ENCODE measurements at places on chromosomes 6 and 20.

GRCh38 chr6:5111626-5112025 lies 26.5 kb downstream of the PPP1R3G start:
- DNase-seq, result no peak

DNA sequence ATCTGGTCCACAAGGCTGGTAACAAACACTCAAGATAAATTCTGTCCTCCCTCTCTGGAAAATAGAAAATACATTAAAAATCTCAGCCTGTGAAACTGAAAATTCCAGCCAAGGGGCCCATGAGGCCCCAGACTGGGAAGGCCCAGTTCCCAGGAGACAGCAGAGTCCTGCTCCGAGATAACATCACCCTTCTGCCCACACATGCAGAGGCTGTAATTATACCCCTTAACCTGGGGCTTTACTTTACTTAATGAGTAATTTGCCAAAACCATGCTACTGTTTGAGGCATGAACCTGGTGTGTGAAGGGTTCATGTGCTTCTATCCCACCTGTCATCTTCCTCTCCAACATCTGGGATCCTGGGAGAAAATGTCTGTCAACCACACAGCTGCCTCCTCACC lies 398.9 kb upstream of the SULF2 start:
- DNase-seq, result no peak

DNA sequence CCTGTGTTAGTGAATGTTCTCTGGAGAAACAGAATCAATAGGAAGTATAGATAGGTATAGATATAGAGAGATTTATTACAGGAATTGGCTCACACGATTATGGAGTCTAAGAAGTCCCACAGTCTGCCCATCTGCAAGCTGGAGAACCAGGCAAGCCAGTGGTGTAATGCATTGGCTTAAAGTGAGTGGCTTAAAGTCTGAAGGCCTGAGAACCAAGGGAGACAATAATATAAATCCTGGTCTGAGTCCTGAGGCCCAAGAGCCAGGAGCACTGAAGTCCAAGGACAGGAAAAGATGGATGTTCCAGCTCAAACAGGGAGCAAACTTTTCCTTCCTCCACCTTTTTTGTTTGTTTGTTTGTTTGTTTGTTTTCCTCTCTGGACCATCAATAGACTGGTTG lies 131.2 kb upstream of the LRFN2 start:
- DNase-seq, result no peak

DNA sequence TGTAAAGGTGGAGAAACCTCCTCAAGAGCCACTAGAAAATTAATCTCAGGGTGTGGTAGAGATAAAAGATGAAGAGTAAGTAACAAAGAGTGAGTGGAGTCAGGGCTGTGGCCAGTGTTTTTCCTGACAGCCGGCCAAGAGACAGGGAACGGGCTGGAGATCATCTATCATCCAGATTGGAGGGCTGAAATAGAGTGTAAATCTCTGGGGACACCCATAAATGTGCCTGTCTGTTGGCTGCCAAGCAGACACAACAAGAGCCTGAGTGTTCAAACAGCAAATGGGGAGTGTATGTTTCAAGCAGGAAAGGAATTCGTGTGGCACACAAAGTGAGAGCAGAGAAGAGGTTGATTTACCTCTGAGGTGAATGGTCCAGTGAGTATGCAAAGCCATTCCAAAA lies 326.4 kb upstream of the KHDRBS2 start:
- DNase-seq, result no peak

- DNase-seq, result no peak
Observed at GRCh38 chr6:150307520-150307919, 61.3 kb upstream of the IYD start.

GRCh38 chr6:133637436-133637835 lies 251.5 kb upstream of the TCF21 start:
- no peak for DNase-seq

- no peak for DNase-seq
Observed at GRCh38 chr20:14882157-14882556, 544.7 kb upstream of the FLRT3 start.

- no peak for DNase-seq
Observed at GRCh38 chr6:100420711-100421110, 44.0 kb downstream of the SIM1 start.

DNA sequence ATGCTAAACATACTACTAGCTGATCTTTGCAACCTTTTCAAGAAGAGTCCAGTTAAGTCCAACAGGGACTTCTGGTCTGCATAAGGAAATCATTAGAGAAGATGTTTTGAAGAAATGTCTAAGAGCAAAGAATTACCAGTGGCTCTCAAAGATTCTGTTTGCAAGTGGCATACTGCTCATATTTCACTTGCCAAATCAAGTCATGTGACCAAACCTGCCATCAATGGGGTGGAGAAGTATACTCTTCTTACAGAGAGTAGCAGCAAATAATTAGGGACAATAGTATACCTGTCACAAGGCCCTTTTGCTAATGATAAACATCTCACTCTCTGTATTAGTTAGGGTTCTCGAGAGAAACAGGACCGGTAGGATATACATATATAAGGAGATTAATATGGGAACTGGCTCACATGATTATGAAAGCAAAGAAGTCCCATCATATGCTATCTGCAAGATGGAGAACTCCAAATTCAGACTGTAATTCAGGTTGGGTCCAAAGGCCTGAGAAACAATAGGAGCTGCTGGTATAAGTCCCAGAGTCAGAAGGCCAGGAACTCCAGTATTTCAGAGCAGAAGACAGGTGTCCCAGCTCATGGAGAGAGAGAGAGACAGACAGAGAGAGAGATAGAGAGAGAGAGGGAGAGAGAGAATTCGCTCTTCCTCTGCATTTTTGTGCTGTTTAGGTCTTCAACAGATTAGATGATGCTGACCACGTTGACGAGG lies 111.5 kb downstream of the LCA5 start:
- DNase-seq, result no peak

GRCh38 chr6:71510856-71511255 lies 222.2 kb downstream of the OGFRL1 start:
- no peak for DNase-seq
